Activated CD8-positive, alpha-beta T cell treated with anti-CD3 and anti-CD28 coated beads, Interleukin-2, amount 10 ng/mL, durations not matched to agents 7 days and 5 days (primary cell): ENCODE measurements at places on chromosomes 7 and 10. TPM values are rescaled to one million over a fixed set of nuclear protein-coding genes. Genes with fewer than 3 reads are reported as not detected.

- peaks cover 35% of the 10 kb centered on the region for H3K4me1 ChIP-seq
- peak; percentile 51 for DNase-seq
- no peaks in the 10 kb centered on the region for H3K36me3 ChIP-seq
- H3K27ac ChIP-seq: no peak overlapping the region
- H3K4me3 ChIP-seq: no peak overlapping the region
These were observed 100.2 kb upstream of the PRSS58 start for GRCh38 chr7:142357953-142358520.

GRCh38 chr7:116211006-116211912, 920 bp downstream of the TES start:
- peak overlapping the region; percentile 95 for H3K4me3 ChIP-seq
- DNase-seq: peak; percentile 84
- H3K27me3 ChIP-seq: peaks cover 2% of the 10 kb centered on the region
- H3K4me1 ChIP-seq: peaks cover 49% of the 10 kb centered on the region
- peaks cover 31% of the 10 kb centered on the region for H3K36me3 ChIP-seq

DNA sequence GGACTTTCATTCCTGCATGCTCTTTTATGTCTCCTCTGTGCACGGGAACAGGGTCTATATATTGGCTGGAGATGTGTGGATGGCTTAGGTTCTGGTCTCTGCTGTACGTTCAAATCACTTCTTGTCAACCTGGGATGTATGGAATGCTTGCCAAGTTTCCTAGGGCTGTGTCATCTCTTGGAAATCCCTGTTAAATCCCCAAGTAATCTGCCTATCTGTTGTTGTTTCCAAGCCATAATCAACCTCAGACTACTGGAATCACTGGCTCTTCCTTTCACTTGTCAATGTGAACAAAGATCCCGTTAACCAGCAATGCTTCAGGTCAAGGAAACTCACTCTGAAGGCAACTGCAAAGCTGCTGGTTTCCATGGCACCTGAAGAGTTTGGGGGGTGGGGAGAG, 93.3 kb upstream of the FAM171A1 start:
- H3K4me1 ChIP-seq: no peaks in the 10 kb centered on the region
- DNase-seq: no peak
- no peak overlapping the region for H3K4me3 ChIP-seq
- H3K27me3 ChIP-seq: no peaks in the 10 kb centered on the region

DNA sequence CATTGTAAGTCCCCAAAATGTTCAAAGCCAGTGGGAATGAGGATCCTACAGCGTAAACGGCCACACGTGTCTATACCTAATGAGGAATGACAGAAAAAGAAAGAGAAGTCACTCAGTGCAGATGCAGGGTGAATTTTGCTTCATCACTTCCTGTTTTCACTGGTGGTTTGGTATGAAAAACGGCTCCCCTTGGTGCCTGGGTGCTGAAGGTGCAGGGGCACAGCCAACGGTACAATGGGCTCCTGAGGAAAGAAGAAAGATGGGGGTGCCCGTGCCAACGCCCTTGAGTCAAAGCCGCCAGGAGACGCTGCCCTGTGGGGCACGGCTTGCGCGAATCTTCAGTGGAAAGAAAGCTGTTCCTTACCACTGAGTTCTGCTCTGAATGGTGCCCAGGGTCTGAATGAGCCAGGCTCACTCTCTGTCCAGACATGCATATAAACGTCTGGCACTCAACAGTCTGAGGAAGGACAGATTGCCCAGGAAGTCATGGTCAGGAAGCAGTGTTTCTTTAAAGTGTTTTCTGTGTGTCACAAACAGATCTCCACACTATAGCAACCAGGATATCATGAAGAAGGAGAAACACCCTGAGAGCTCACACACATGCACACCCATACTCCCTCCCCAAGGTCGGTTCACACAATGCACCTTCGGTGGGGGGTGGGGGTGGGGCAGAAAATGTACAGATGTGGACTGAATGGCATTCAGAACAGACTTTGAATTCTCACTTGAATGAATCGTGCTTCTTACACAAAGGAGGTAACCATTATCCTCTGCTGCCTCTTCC, 105.8 kb downstream of the ELMO1 start:
- H3K36me3 ChIP-seq: peaks cover 37% of the 10 kb centered on the region
- peak; percentile 81 for DNase-seq
- no peaks in the 10 kb centered on the region for H3K27me3 ChIP-seq
- peaks cover 57% of the 10 kb centered on the region for H3K4me1 ChIP-seq
- H3K4me3 ChIP-seq: peak overlapping the region; percentile 98

- no peak overlapping the region for H3K27ac ChIP-seq
- H3K4me3 ChIP-seq: no peak overlapping the region
- no peak for DNase-seq
- peaks cover 16% of the 10 kb centered on the region for H3K27me3 ChIP-seq
- no peaks in the 10 kb centered on the region for H3K36me3 ChIP-seq
These were observed 38.7 kb downstream of the KCNH2 start for GRCh38 chr7:150939466-150939865.

DNA sequence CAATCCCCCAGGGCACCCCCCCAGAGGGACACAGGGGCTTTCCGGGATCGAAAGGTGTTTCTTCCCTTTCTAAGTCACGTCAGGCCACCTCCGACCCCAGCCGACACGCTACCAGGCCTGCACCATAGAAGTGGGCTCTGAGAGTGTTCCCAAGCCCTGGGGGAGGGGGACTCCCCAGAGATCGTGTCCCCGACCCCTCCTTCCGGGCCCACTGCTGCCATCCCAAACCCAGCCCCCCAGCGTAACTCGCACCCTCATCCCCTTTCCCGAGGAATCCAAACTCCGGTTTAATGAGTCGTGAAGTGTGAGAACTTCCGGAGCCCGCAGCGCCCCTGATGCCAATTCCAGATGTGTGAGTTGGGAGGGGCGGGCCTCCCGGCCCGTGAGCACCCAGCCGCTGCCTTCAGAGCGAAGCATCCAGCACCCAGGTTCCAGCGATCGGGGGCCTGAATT, 11.3 kb downstream of the UNCX start:
- H3K4me3 ChIP-seq: no peak overlapping the region

DNA sequence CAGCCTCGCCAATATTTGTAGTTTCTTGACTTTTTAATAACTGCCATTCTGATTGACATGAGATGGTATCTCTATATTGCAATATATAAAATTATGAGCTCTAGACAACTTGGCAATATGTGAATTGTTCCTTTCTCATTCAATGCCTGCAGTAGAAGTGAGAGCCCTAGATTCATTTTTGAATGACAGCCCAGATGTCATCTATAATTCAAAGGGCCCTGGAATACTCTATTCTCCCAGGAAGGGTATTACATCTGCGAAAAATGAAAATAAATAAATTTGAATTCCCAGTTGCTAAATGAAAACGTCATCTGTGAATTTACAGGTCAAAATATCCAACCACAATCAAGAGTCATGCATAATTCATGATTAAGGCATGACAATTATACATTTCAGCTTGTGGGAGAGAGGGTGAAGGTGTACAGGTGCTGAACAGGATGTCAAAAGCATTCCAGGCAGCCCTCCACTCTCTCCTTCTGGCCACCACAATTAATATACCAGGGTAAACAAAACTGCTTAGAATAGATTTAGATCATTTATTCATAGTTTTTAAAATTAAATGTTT, 1147.3 kb downstream of the XPNPEP1 start:
- H3K27me3 ChIP-seq: no peaks in the 10 kb centered on the region
- no peak overlapping the region for H3K27ac ChIP-seq
- no peaks in the 10 kb centered on the region for H3K4me1 ChIP-seq
- no peak overlapping the region for H3K4me3 ChIP-seq

DNA sequence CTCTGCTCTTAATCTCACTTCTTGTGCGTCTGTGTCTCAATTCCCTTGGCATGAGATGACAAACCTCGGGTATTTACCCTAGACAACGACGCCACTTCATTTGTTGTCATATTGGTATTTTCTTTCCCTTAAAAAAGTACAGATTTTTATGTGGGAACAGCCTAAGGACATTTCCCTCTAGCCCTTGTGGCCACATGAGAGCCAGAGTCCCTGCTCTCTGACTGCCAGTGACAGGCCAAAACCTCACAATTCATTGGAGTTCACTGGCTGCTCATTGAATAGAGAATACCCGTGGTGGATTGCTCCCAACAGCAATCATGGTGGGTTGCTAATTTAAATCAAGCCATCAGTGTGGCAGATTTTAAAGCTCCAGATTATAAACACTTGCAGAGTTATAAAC, 191.3 kb upstream of the FAM3C start:
- no peak overlapping the region for H3K4me3 ChIP-seq
- no peaks in the 10 kb centered on the region for H3K36me3 ChIP-seq
- no peak for DNase-seq
- no peaks in the 10 kb centered on the region for H3K27me3 ChIP-seq
- H3K4me1 ChIP-seq: no peaks in the 10 kb centered on the region

- no peaks in the 10 kb centered on the region for H3K4me1 ChIP-seq
- no peaks in the 10 kb centered on the region for H3K36me3 ChIP-seq
- no peak for DNase-seq
- no peak overlapping the region for H3K27ac ChIP-seq
- H3K4me3 ChIP-seq: no peak overlapping the region
These were observed 183.3 kb downstream of the NPSR1 start for GRCh38 chr7:34841326-34841725.

DNA sequence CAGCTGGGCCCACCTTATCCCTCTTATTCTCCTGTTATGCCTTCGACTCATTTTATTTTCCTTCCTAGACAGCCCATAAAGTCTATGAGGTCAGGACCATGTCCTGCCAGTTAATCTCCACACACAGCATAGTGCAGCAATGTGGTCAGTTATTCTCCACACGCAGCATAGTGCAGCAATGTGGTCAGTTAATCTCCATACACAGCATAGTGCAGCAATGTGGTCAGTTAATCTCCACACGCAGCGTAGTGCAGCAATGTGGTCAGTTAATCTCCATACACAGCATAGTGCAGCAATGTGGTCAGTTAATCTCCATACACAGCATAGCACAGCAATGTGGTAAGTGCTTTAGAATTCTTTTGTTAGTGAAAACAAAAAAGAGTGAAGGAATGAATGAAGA, 77.8 kb downstream of the TEX36 start:
- H3K36me3 ChIP-seq: no peaks in the 10 kb centered on the region
- no peak for DNase-seq
- H3K27ac ChIP-seq: no peak overlapping the region
- H3K27me3 ChIP-seq: no peaks in the 10 kb centered on the region
- no peaks in the 10 kb centered on the region for H3K4me1 ChIP-seq

DNA sequence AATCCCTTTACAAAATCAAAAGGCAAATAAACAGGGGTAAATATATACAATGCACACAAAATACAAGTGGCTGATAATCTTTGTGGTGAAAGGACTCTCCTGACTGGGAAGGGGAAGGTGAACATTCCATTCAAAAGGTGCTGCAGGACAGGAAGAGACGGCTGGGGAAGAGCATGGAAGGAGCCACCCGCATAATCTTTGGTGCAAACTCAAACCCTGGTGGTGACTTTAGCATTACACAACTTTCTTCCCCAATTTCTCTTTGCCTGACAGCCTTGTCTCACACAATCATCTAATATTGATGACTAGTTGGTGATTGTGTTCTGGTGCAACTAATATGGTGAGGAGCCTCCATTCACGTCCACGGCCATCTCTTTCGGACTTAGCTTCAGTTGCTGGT, 117.0 kb upstream of the EGFR start:
- no peaks in the 10 kb centered on the region for H3K36me3 ChIP-seq
- no peaks in the 10 kb centered on the region for H3K4me1 ChIP-seq
- no peak for DNase-seq
- H3K27me3 ChIP-seq: no peaks in the 10 kb centered on the region

GRCh38 chr7:83941300-83941699, 253.3 kb downstream of the SEMA3A start:
- H3K27me3 ChIP-seq: no peaks in the 10 kb centered on the region
- DNase-seq: no peak
- H3K4me1 ChIP-seq: no peaks in the 10 kb centered on the region

DNA sequence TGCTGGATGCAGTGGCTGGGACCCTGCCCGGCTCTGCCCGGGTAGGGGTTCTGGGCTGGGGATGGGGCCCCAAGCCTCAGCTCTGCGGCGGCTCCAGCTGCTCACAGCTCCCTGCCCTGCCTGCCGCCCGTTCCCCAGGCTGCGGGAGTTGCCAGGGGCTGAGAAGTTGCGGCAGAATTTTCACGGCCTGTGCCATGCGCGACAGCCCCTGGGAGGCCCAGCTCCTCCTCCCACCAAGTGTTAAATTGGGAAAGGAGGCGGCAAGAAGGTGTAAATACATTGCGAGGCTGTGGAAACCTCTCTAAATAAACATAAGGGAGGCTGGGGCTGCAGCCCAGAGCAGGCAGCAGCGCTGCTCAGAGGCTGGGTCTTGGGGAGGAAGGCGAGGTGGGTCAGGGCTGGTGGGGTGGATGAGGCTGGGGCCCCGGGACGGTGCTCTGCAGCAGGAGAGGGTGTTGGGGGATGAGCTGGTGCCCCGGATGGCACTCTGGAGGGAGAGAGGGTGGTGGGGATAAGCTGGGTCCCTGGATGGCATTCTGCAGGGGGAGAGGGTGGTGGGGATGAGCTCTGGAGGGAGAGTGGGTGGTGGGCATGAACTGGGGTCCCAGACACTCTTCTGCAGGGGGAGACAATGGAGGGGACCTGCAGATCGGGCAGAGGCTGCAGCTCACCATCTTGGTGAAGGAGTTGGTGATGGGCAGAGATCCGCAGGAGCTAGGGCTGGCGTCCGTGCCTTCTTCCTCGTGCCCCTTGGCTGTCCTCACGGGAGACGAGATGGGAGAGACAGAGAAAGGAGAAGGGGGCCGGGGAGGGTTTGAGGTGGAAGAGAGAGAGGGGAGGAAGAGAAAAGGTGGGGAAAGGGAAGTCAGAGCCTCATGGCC, 85.5 kb upstream of the GNA12 start:
- H3K4me3 ChIP-seq: no peak overlapping the region
- no peak overlapping the region for H3K27ac ChIP-seq
- no peaks in the 10 kb centered on the region for H3K4me1 ChIP-seq
- DNase-seq: no peak
- peaks cover 55% of the 10 kb centered on the region for H3K36me3 ChIP-seq

GRCh38 chr7:71350680-71351079, 218.7 kb downstream of the GALNT17 start:
- H3K4me3 ChIP-seq: no peak overlapping the region
- no peak overlapping the region for H3K27ac ChIP-seq
- no peak for DNase-seq
- H3K27me3 ChIP-seq: no peaks in the 10 kb centered on the region

DNA sequence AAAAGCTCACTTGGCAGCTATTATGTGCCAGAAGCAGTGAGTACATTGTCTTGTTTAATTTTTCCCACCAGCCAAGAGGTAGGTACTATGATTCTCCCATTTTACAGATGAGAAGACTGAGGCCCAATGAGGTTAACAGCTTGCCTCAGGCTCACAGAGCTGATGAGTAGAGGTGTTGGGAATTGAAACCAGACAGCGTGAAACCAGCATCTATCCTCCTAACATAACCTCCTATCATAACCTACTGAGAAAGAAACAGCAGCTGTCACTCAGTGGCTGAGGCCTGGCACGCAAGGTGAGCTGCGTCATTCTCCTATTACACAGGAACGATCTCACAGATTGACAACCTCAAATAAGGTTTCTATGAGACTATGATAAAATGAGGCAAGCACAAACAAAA, 6.2 kb downstream of the PYROXD2 start:
- H3K4me3 ChIP-seq: no peak overlapping the region
- peak overlapping the region; percentile 3 for H3K27ac ChIP-seq
- peaks cover 7% of the 10 kb centered on the region for H3K4me1 ChIP-seq
- DNase-seq: no peak
- H3K27me3 ChIP-seq: no peaks in the 10 kb centered on the region

- no peak overlapping the region for H3K27ac ChIP-seq
- peaks cover 11% of the 10 kb centered on the region for H3K27me3 ChIP-seq
- DNase-seq: no peak
- H3K4me3 ChIP-seq: no peak overlapping the region
- H3K4me1 ChIP-seq: peaks cover 29% of the 10 kb centered on the region
- H3K36me3 ChIP-seq: peaks cover 4% of the 10 kb centered on the region
These were observed 739.7 kb downstream of the AUTS2 start for GRCh38 chr7:70338015-70338414.

The EPHB6 gene
- total RNA-seq: 7.0 TPM

The OR6V1 gene
- not detected for total RNA-seq

The MCM10 gene
- 68.3 TPM for total RNA-seq

The UTF1 gene
- not detected for total RNA-seq

The ACTL6B gene
- total RNA-seq: not detected

The SEMA3E gene
- not detected for total RNA-seq

The CCT6A gene
- total RNA-seq: 170 TPM

The NOC3L gene
- total RNA-seq: 22.2 TPM
